ENCODE measurements at places on chromosomes 16 and 17.

DNA sequence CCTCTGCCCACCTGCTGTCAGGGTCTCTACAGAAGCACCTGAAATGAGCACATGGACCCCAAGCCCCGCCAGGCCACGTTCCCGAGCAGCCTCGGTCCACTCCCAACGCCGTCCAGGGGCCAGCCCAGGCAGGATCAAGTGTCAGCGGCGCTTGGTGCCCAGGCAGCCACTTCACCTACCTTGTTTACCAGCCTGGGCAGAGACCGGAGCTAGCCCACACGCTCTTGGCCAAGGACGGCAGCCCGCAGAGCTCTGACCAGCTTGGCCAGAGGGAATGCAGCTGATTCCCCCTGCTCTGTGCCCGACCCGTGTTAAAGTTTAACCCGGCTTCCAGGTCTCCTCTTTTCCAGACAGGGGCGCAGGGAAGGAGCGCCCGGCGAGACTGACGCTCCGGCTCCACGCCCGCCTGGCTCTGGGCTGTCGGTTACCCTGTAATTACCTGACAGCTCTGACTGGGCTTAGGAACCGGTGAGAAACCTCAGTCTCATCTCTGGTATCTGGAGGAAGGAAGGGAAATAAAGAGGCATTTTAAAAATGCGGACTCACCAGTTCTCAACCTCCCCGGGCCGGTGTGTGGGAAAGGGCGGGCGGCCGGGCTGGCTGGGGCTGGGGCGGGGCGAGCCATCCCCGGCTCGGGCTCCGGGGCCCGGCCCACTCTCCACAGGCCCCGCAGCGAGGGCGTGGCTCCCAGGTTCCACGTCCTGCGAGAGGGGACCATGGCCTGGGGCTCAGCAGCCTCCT, 4.6 kb downstream of the KIFC3 start:
- no peak for DNase-seq

GRCh38 chr16:59658572-59658971, 924.5 kb upstream of the GOT2 start:
- no peak for DNase-seq

DNA sequence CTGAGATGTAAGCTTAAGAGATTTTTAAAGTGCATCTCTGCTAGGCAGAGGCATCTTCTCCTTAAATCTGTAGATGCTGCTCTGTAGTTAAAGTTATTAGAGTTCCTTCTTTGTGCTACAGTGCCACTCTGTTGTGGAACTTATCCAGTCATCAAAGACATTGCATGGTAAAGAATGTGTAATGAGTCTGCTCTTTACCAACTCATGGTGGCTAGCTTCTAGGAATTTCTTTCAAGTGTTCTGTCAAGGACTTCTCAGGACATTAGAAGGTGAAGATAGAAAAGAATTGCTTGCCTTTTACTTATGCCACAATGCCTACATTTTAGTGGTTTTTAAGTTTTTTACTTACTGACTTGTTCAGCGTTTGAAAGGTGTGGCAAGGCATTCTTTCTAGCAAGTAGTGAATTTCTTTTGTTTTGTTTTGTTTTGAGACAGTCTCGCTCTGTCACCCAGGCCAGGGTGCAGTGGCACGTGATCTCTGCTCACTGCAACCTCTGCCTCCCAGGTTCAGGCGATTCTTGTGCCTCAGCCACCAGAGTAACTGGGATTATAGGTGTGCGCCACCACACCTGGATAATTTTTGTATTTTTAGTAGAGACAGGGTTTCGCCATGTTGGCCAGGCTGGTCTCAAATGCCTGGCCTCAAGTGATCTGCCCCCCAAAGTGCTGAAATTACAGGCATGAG, 20.3 kb upstream of the ARL2BP start:
- no peak for DNase-seq

- no peak for DNase-seq
Observed at GRCh38 chr17:41535764-41536481, 7.8 kb upstream of the KRT19 start.

GRCh38 chr17:7444682-7445618, at the start of gene CHRNB1:
Gene CHRNB1, plus strand, starts transcription at chr17:7445061. Its CDS starts 67 bp downstream, at chr17:7445128.
- no peak for DNase-seq

GRCh38 chr16:59213952-59214351, 479.8 kb upstream of the GOT2 start:
- DNase-seq = no peak
